Mesothelial cell of epicardium (in vitro differentiated cells): ENCODE measurements at places on chromosomes 3 and 15.

DNA sequence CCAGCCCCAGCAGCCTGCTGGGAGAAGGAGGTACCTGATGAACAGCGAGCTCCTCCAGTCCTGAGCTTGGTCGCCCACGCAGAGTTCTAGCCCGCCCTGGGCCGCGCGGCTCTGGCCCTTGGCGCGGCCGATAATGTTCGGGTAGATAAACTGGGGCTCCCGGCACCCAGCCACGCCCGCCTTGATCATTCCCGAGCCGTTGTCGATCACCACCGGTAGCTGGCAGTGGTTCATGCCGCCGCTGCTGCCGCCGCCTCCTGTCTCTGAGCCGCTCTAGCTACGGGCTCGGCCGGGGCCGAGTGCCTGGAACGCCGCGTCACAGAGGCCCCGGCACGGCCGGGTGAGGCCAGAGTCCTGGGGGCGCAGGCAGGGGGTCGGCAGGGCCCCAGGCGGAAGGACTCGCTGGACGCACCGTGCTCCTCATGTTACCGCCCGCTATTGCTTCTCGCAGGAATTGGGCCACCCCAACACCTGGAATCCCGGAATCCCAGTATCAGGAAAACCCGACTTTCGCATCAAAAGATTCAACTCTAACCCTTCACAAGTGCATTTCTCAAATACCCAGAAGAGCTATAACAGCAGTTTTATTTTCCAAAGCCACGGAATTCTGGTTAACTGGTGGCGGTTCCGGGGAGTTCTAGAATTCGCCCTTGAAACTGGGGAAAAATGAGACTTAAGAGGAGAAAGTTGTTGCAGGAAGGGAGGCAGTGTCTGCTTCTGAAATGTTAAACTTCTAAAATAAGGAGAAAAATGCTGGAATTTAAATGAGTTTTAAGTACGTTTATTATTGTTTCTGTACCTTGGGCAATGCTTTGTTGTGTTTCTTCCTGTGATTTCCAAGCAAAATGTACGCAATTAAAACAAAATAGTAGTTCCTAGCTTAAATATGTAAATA lies at the start of gene ACTRT3:
Gene ACTRT3, minus strand, starts transcription at position 275 of the 895 bp plus-strand sequence. Its CDS starts 41 bp downstream, at position 234.
- DNase-seq: peak; percentile 65

- DNase-seq: no peak
Observed at GRCh38 chr15:51865317-51865716, 35.9 kb downstream of the TMOD3 start.

GRCh38 chr3:23740517-23740965 lies 65.2 kb upstream of the UBE2E1 start:
- no peak for DNase-seq

- DNase-seq: no peak
Observed at GRCh38 chr3:190586631-190587011, 72.7 kb downstream of the IL1RAP start.

- no peak for DNase-seq
Observed at GRCh38 chr3:128155616-128156360, 2.5 kb downstream of the EEFSEC start.

GRCh38 chr3:145892869-145893268 lies 268.1 kb downstream of the PLOD2 start:
- DNase-seq: no peak

DNA sequence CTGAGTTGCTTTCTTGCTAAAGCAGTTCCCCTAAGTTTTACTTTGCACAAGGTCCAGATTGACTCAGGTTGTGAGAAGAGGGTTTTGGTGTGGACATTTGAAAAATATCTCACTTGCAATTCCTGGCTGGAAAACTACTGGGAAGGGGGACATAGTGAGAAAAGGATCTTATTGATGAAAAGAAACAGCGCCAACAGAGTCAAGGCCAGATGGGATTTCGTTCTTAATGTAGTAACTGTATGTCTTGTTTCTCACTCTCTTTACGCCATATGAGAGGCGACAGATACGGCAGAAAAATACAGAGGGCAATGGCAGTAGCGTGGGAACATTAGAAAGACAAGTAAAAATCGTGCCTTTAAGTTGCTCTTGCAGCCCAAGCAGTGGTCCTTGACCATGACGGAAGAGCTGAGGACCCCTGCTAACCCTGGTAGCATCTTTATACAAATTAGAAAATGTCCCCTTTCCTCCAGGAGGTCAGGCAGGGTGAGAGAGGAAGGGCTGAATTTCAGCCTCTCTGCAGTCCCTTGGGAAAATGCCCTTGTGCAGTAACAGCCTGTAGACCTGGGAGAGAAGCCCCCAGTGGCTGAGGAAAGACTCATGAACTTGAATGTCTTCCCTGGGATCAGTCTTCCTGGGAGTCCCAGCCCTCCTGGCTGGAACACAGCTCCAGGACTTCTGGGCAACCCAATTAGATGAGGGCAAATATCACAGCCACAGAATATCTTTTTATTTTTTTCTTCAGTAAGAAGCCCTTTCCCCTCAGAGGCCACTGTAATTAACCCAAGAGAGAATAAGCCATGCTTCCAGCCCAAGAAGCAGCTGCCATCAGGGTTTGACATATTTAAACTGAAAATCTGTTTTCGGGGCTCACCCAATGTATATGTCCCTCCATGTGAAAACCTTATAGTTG lies 113.4 kb downstream of the CD47 start:
- no peak for DNase-seq

- no peak for DNase-seq
Observed at GRCh38 chr3:54549607-54550220, 378.1 kb downstream of the LRTM1 start.

GRCh38 chr15:57932348-57932747 lies 133.2 kb downstream of the ALDH1A2 start:
- no peak for DNase-seq

DNA sequence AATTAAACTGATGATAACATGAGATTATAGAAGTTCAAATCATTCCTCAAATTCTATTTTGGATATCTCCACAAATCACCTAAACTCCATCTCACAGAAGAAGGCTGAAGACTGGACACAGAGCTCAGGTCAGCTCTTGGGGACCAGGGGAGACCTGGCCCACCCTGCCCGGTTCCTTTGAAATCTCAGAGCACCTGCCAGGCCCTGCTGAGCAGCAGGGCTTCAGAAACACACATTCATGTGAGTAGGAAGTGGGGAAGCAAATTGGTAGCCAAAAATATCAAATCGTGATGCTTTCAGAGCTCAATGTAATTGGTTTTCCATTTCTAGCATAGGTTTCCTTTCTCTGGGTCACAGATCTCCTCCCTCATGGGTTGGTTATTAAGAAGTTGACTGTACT lies 76.2 kb downstream of the OCA2 start:
- no peak for DNase-seq

DNA sequence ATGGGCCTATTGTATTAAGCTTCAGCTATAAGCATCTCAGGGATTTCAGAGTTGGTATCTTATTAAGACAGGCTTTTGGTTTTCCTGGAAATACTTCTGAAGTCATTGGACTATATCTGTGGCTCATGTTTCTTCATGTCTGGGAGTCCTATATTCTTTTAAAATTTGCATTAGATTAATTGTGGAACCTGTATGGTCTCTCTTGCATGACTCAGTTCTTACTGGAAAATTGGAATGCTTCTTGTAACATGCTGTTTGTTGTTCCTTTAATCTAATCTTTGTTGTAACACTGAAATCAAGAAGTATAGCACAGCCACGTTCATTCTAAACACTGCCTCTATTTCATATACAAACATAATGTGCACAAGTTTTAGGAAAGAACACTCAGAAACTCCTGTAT lies 208.1 kb downstream of the RBMS3 start:
- no peak for DNase-seq

GRCh38 chr15:78914027-78914764 lies 30.6 kb downstream of the CTSH start:
- DNase-seq: no peak

DNA sequence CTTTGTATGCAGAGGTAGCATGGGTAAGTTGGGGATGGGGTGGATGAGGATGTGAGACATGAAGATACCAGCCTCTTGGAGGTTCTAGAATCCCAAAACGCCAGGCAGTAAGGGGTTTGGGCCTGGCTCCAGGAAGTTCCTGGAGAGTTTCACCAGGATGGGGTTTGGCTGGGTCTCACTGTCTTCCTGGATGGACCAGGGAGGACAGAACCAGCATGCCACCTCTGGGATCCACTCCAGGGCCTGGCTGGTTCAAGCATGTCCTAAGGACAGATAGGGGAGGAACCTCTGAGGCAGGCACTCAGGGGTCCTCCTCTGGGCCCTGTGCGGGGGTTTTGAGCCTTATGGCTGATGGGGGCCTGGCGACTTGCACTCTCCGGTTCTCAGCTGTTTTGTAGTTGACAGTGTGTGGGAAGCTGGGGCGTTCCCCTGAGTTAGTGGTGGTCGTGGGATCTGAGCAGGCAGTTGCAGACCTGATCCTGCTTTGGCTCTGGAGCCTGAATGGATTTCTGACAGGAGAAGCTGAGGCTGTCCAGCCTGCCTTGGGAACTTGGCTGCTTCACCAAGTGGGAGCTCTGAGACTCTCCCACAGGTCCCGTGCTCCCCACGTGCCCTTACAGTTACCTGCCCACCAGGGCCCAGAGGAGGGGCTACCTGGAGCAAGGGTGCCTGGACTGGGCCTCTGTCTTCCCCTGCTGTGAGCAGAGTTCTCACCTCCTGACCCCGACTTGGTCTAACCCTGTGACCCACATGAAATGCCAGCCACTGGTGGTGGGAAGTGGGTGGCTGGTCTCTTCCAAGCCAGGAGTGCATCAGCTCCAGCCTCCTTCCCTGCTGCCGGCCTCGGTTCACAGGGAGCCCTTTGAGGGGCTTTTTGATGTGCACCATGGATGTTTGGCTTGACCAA lies 128.4 kb downstream of the EEFSEC start:
- DNase-seq: no peak
